Neuronal stem cell (in vitro differentiated cells): ENCODE measurements at places on chromosomes 1 and 21.

GRCh38 chr1:2299131-2299627 lies 71.1 kb downstream of the SKI start:
- no peak for DNase-seq

DNA sequence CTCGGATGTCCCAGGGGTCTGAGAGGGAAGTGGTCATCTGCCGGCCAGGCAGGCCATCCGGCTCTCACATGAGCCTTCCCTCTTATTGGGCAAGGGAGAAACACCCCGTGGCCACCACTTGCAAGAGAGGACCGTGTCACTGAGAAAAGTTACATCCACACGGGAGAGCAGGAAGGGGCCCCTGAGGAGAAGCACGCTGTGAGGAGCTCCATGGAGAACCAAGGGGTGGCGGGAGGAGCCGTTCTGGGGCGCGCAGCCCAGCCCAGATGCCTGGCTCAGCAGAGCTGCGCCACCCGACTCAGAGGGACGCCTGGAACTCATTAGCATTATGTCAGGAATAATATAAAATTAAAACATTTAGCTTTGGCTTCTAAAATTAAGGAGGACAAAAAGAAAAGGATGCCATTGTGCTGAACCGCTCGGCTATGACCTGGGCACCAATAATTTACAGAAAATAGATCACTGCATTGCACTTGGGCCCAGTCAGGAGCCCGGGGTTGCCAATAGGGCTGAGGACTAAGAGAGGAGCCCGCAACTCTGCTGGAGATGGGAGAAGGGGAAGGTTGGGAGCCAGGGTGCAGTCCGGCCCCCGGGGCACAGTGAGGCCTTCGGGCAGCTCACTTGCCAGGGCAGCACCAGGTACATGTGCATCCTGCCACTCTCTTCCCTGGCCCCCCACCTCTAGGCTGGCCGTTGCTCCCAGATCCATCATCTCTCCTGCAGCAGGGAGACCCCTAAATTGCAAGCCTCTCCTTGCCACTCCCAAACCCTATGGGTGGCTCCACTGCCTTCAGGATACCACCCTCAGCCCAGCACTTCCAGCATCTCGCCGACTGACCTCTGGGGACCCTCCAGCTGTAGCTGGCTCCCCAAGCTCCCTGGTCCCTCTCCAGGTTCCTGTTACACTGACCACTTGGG lies 84.8 kb downstream of the DMRTB1 start:
- no peak for DNase-seq

GRCh38 chr1:184906761-184907160 lies 67.5 kb downstream of the NIBAN1 start:
- DNase-seq, result no peak

GRCh38 chr1:210800301-210800700 lies 333.6 kb downstream of the KCNH1 start:
- DNase-seq, result no peak

DNA sequence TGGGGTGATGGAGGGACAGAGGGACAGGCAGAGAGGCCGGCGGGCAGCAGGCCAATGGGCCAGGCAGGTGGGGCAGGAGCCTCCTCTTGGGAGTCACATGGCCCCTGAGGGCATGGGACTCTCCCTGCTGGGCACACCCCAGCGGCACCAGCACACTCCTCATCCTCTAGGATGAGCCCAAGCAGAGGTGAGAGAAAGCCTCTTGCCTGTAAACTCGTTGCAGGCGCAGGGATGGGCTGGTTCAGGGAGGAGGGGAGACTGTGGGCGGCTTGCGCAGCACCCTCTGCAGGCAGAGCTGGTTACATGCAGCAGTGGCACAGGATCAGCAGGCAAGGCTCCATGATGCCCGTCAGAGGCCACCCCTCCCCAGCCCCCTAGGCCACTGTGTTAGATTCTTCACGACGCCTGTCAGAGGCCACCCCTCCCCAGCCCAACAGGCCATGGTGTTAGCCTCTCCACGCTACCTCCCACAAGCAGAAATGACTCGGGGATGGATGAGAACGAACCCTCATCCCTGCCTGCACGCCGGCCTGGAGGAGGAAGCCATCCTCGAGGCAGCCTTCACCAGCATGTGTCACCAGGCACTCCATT lies 209.7 kb upstream of the VAMP3 start:
- no peak for DNase-seq

DNA sequence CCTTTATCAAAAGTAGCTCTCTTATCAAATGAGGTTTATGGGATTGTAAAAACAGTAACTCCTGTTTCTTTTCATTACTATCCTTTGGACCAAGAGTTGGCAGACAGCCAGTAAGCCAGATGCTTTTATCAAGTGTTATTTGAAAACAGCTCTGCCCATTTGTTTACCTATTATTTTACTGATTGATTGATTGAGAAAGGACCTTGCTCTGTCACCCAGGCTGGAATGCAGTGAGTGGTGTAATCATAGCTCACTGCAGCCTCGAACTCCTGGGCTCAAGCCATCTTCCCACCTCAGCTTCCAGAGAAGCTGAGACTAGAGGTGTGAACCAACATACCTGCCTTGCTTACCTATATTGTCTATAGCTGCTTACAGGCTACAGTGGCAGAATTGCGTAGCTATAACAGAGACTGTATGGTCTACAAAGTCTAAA lies 3.6 kb downstream of the PRKAB2 start:
- DNase-seq, result no peak

GRCh38 chr21:35333831-35334618 lies 284.9 kb upstream of the RUNX1 start:
- DNase-seq, result no peak

GRCh38 chr1:37438869-37439343 lies 35.5 kb upstream of the ZC3H12A start:
- no peak for DNase-seq

DNA sequence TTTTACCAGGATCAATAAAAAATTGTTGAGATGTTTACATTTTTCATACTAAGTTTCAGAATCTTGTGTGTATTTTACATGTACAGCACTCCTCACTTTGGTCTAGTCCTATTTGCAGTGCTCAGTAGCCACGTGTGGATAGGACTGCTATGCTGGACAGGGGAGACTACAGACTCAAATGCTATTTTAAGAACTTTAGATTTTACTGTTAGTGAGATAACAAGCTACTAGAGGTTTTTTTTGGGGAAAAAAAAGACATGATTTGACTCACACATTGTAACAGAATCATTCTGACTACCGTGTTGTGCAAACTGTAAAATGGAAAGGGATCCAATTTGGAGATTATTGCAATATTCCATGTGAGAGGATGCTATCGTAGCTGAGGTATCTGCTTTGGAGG lies 418.9 kb upstream of the PRMT6 start:
- no peak for DNase-seq

- no peak for DNase-seq
Measured at GRCh38 chr1:93338387-93339146, 7.1 kb upstream of the DR1 start.

- DNase-seq, result no peak
Measured at GRCh38 chr1:233668146-233668724, 54.3 kb downstream of the KCNK1 start.

DNA sequence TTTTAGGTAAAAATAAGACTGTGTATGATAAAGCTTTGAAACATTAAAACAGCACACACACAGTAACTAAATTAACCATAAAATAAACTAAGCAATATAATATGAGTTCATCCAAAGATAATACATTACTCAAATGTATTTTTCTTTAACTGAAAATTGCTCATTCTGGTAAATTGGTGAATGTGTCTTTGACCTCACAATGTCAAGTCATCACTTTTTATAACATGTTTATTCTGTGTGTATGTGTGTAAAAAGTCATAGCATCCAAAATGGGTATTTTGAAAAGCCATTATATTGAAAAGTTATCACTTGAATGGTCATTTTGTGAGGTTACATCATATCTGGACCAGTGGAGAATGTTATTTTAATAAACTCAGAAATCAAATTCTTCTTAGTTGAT lies 724.6 kb downstream of the ADGRL2 start:
- DNase-seq, result no peak

- no peak for DNase-seq
Measured at GRCh38 chr1:40785446-40785845, 1.9 kb downstream of the KCNQ4 start.

DNA sequence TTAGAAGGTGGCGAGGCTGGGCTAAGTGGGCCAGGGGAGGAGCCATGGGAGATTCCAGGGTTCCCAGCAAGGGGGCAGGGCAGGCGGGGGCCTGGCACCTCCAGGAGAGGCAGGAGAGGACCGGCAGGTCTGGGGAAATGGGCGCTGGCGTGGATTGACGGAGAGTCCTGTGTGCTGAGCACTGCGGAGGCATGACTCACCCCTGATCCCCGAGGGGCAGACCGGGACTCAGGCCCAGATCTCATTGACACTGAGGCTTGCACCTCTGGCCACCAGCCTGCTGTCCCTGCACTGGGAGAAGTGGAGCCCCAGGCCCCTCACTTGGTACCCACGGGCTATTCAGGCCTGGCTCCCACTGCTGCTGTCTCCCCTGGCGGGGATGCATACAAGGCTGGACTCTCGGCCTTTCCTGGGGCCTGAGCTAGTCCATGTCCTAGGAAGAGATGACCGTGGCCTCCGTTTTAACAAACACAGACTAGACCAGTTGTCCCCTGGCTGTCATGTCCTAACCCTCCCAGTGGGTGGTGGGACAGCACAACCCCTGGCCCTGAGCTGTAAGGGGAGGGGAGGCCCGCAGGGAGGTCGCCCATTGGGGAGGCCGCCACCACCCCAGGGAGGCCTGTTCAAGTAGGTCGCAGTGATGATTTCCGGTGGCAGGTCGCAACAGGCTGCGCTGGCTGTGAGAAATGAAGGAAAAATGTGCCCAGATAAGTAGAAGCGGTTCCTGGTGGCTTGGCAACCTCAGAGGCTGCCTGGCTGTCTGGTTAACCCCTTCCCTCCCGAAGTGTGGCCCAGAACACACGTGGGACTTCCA lies 39.7 kb downstream of the RIPK4 start:
- DNase-seq, result no peak

DNA sequence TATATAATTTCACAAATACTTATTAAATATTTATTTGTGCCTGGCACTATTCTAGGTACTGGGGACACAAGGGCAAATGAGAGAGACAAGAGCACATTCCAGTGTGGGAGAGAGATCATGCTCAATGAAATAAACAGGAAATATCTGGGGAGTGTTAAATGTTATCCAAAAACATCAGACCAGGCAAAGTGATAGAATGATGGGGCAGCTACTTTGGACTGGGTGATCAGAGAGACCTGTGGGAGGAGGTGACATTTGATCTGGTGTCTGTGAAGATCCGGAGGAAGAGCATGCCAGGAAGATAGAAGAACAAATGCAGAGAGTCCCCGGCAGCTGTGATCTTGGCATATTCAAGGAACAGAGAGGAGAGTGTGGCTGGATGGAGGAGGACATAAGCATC lies 27.5 kb upstream of the GNG12 start:
- DNase-seq, result no peak
